ENCODE measurements at places on chromosomes 4 and X.

DNA sequence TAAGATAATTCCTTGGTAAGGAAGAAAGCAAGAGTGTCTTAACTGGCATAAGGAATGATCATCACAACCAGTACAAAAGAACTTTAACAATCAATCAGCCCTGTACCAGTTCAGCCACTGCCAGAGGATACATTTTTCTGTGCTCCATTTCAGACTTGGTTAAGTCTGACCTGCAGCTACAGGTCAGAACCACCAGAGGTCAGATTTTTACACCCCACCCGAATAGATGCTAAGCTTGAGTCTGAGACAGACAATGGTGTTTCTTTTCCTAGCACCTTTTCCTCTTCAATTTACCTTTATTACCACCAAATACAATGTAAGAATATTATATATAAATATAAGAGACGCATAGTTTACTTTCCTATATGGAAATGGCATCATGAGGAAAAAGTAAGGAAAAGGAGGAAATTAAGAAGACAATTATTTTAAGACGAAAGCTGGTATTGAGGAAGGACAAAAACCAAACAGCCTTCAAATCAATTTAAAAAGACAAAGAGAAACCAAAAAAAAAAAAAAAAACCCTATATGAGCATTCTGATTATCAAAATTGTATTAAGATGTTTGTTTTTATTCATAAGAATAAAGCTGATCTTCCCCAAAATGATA lies 215.3 kb upstream of the TTC29 start:
- peak; percentile 26 for DNase-seq

GRCh38 chr4:5300283-5300682 lies 249.0 kb downstream of the STK32B start:
- no peak for DNase-seq

DNA sequence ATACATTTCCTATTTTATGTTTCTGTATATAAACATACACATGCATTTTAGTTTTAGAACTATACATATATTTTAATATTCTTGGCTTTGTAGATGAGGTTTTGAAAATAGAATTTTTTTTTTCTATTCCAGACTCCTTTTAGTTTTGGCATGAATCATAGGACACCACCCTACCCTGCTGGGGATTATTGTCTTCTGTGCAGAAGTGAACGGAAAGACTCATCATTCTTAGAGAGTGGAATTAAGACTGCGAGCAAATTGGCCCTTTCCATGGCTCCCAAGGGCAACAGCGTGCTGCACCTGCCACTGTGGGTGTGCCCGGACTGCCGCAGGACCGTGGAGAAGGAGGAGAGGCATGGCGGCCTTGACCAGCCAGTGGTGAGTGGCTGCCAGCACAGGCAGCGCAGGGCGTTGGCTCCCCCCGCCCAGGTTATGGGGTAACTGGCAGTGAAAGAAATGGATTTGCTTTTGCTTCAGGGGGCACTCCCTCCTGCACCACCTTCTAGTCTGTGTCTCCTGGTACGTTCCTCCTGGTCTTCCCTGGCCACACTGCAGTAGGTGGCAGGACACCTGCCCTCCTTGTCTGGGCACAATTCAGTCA lies 59.6 kb downstream of the FAM193A start:
- DNase-seq = no peak

- DNase-seq = no peak
Measured at GRCh38 chrX:34927866-34928265, 14.7 kb upstream of the FAM47B start.

Data from GM18507 (cell line).